Stimulated activated CD4-positive, alpha-beta T cell treated with anti-CD3 and anti-CD28 coated beads, TNF-alpha, amount 100 ng/mL, for 4 hours (primary cell): ENCODE measurements at places on chromosomes 4 and X.

GRCh38 chr4:155853189-155853588 lies 12.9 kb downstream of the ASIC5 start:
- no peak for DNase-seq

GRCh38 chrX:28843817-28844216 lies 256.6 kb downstream of the IL1RAPL1 start:
- DNase-seq: no peak

GRCh38 chr4:152485726-152486276 lies 50.1 kb downstream of the FBXW7 start:
- DNase-seq: no peak

DNA sequence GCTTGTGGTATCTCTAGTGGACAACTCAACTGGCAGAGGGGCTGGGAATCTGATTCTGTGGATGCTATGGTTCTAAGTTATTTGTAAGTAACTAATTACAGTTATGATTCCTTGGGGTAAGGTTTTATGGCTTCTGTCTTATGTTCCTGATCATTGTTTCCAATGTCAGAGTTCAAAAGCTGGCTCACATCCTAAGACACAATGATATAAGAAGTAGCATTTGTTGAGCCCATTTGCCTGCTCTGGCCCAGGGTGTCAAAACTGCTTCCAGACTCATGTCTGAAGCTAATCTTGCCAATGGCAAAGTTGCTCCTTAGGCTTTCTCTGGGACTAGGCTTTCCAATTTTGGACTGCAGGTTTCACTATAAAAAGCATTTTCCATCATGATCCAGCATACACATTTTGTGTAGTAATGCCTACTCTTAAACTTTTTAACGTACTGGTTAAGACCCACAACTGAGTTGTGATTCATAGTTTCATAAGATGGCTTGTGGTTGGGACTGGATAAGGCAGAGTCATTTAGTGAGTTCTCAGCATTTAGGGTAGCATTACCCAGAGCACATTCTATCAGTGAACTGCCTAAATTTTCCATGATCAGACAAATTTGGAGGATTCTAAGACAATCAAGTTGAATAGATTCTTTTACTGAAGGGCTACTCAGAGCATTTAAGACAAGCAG lies 50.0 kb downstream of the CCNI start:
- DNase-seq: no peak

DNA sequence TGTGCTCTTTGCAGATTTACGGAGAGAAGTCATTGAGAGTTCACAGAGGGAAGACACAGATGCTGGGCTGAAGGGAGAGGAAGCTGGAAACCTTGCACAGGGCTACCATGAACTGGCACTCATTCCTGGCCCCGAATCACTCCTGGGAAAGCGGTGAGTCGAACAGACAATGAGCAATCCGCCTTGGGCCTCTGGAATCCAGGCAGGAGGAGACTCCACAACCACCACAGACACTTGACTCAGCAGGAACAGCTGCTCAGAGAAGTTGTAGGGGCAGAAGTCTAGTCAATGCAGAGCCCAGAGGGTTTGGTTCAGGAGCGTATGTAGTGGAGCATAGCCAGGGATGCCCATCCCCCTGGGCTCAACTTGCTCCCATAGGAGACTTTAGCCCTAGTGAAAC lies 62.8 kb upstream of the GRIA3 start:
- DNase-seq: no peak

- DNase-seq: no peak
These were observed 277.9 kb downstream of the KLHL13 start for GRCh38 chrX:117838581-117839331.

GRCh38 chr4:35342833-35343232 lies 901.5 kb downstream of the ARAP2 start:
- no peak for DNase-seq

DNA sequence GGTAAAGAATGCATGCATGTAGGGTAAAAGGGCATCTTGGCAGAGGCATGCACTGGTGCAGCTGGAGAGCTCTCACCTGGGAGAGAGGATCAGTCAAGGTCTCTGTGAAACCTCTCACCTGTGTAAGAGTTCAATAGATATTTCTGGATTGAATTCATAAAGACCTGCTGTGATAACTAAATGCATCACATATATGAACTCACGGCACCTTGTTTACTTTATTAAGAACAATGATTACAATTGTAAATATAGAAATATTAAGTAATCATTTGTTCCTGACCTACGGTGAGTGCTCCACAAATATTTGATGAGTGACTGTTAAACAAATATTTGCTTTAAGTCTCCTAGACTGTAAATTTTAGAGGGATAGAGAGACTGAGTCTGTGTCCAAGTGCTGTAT lies 85.9 kb upstream of the PAQR3 start:
- no peak for DNase-seq
